ENCODE measurements at places on chromosomes 5 and 9.

GRCh38 chr5:102603670-102604069 is 104.9 kb upstream of the SLCO6A1 start:
- DNase-seq: no peak

- no peak for DNase-seq
These were observed 9.4 kb downstream of the VDAC1 start for GRCh38 chr5:133995341-133995740.

DNA sequence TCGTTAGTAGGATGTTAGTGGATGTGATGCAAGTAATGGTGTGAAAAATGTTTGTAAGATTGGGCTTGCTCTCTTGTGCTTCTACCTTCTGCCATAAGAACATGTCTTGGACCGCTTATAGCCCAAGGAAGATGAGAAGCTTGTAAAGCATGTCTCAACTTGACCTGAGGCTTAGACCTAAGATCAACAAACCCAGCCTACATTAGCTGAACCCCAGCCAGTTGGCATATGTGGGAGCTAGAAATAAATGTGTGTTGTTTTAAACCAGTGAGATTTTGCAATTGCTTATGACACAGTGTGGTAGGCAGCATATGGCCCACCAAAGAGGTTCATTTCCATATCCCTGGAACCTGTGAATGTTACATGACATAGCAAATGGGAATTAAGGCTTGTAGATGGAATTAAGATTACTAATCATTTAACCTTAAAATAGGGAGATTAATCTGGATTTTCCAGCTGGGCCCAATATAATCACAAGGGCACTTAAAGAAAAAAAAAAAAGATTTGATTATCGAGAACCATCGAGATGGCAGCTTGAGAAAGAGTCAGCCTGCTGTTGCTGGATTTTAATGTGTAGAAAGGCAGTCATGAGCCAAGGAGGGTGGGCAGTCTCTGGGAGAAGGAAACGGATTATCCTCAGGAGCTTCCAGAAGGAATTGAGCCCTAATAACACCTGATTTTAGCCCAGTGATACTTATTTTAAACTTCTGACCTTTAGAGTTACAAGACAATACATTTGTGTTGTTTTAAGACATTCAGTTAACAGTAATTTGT is 27.3 kb upstream of the EDIL3 start:
- DNase-seq: no peak

DNA sequence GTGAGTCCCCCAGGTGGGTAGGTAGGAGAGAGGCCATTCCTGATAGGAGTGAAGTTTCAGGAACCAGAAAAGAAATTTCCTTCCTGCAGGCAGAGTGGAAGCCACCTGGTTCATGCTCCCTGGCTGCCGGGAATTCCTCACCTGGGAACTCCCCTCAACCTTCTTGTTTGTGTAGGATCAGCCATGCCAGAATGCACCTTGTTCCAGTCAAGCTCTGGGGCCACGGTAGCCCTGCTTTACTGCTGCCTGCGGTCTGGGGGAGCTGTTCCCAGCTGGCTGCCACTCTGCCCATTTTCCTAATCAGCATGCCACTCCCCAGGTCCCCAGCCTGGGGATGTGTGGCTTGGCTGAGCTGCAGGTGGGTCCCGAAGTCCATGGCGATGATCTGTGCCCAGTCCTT is 18.7 kb upstream of the B4GALT1 start:
- no peak for DNase-seq

DNA sequence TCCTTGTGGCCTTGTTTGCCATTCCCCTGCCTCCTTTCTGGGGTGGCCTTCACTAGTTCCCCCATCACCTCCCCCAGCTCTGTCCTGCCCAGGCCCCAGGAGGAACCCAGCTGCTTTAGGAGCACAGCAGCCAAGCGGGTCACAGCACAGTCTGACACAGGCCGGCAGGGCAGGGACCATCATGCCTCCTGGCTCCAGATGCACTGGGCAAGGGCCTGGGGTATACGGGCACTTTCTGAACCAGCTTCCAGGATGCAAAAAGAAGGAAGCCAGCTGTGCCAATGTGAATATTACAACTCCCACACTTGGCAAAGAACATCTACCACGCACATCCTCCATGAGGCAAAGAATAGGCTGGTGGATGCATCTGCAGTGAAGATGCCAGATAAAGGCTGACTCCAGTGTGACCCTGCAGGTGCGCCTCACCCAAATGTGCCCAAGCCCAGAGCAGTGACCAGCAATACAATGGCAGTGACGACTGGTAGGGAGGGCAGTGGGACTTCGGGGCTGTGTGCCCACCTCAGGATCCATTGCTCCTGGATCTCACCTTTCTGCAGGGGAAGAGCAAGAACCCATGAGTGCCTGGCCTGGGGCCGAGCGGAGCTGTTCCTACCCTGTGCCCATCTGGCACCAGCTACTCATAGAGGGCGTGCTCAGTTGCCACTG is 6.3 kb upstream of the IL3 start:
- no peak for DNase-seq

GRCh38 chr5:1429066-1429465 is 16.2 kb downstream of the SLC6A3 start:
- no peak for DNase-seq

DNA sequence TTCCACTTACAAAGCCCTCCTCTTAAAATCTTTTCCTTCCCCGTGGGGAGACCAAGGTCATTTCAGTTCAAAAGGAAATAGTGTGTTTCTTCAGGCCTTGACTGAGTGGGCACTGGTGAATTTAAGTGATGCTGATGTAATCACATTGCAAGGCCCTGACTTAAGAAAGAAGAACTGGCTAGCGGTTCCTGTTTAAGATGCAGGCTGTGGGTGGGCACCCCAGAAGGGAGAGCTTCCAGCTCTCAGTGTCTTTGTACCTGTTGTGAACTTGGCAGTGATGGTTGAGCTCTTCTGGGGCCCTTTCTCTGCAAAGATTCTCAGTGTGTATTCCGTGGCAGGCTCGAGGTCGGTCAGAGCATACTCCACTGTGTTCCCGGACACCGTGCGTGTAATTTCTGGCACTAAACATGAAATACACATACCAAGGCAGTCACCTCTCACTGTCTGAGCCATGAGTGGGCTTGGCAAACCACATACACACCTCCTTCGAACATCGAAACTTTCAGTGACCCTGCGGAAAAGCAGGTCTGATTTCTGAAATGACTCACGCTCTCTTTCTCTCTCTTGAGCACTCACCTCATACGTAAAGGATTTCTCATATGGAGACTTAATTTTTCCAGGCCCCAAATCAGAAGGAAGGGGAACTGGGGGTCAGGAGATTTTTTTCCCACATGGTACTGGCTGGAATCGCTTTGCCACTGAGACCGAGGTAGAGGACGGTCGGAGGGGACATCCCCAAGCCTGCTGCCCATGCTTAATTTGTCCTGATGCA is 81.9 kb downstream of the TNC start:
- no peak for DNase-seq

GRCh38 chr5:180959661-180960060 is 29.0 kb upstream of the BTNL3 start:
- DNase-seq: no peak

GRCh38 chr5:149310947-149311658 is 34.2 kb upstream of the GRPEL2 start:
- DNase-seq: peak; percentile 31

- no peak for DNase-seq
These were observed 552 bp downstream of the OTULINL start for GRCh38 chr5:14581891-14582796.

DNA sequence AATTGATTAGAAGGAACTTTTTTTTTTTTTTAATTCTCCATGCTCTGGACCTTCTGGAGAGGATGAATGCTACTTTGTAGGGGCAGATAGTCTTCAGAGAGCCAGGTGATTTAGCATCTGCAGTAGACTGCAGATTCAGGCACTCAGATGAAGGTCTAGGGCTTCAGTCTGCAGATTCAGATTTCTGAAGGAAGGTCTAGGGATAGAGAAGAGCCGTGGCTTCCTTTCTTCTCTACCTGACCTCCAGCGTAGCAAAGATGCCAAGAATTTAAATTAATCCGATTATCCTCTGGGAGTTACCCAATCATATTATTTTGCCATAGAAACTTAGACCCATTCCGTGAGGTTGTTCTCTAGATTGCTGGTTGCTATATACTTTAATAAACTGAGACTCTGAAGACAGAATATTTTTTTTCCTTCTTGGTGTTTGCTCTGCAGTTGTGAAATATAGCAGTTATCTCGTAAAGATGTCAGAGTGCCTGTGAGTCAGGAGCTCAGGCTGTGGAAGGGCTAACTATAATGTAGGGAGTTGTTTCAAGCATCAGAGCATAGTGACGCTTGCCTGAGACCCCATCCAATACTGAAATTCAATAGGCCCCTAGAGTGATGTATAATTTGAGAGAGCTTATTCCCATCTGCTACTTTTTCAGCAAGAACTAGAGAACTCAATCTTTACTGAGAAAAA is 132.7 kb upstream of the SLC12A2 start:
- no peak for DNase-seq

GRCh38 chr5:127878174-127878750 is 175.1 kb downstream of the CCDC192 start:
- DNase-seq: peak; percentile 17

DNA sequence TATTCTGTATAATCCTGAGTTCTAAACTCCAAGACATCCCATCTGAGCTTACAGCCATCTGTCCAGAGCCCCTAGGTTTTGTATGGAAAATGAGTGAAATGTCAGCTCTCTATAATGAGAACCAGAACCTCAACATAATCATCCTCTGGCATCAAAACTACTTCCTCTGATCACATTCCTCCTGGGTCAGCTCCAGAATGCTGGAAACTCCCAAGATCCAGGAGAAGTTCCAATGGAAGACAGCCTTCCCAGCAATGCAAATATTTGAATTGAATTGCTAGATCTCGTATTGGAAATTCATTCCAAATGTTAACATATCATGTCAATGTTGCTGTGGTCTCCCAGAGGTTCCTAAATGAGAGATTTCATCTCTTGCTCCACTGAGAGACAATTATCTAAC is 23.8 kb downstream of the C9 start:
- DNase-seq: no peak

DNA sequence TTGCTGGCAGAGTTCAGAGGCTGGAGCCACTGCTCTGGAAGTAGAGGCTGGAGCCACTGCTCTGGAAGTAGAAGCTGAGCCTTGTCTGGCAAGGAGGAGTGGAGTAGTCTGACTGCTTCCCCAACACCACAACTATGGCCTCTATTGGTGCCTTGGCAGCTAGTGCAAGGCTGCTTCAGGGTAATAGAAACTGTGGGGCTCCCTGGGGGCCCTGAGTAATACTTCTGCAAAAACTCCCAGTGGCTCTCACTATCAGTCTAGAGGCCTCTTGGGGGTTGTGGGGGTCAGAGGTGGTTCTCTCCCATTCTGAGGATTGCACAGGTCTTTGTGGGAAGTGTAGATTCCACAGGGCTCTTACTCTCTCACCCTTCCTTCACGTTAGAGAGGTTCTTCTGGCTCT is 629.0 kb upstream of the PTPRD start:
- DNase-seq: no peak

DNA sequence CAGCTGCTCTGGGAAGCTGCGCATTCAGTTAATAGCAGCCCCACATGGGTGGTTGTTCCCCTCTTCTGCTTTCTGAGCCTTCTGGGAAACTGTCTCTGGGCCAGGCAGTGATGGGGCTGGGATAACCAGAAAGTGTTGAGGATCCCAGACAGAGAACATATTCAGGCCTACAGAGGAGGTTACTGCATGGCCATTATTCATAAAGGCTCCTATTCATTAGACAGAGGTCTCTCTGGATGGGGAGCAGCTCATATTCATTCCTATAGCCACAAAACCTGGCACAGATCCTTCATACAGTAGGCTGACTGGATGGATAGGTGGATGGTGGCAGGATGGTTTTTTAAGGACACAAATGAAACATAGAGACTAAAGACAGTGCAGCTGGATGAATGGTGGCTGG is 76.3 kb downstream of the HSPA4 start:
- DNase-seq: no peak

GRCh38 chr5:116970318-116970717 is 395.7 kb upstream of the SEMA6A start:
- no peak for DNase-seq

GRCh38 chr5:3452622-3453021 is 143.0 kb upstream of the IRX1 start:
- no peak for DNase-seq

DNA sequence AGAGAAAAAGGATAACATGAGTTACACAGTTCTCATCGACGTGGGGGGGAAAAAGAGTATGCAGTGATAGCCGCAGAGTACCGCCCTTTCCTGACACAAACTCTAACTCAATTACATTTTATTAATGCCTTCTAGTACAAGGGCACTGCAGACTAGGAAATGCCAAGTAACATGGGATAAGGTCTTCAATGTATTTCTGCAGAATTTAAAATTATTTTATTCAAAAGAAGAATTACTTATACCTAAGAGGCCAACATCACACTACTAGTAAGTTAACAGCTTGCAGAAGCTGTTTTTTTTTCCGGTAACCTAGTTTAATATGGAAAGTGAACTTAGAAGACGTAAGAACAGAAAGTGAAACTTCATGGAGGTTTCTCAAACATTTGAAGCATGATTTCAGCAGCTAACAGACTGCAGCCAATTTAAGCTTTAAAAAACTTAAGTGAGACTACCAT is 3.9 kb downstream of the SETX start:
- no peak for DNase-seq
